ENCODE measurements at places on chromosomes 3 and 15. TPM values are rescaled to one million over a fixed set of nuclear protein-coding genes. Genes with fewer than 3 reads are reported as not detected.

Gene SLC6A1
- polyA plus RNA-seq: 0.74 TPM

- no peak for DNase-seq
Measured at GRCh38 chr15:36960179-36960946, 140.0 kb downstream of the MEIS2 start.

DNA sequence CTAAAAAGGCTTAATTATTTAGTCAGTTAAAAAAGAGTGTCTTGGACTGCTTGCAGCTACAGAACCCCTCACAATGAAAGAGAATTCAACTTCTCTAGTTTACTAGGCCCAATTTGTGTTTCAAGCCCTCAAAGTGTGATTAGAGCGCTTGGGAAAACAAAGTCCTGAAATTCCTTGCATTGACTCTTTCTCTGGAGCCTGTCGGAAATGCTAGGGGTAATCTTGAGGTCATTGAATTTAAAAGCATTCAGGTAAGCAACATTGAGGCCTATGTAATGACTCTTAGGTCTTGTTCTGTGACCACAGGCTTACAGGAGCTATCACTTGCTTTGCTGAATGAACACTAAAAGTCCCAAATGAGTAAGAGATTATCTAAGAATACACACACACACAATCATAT lies 186.0 kb downstream of the NLGN1 start:
- DNase-seq: no peak

- no peak for DNase-seq
Measured at GRCh38 chr3:196138482-196139254, 56.8 kb upstream of the TFRC start.

GRCh38 chr3:170232266-170232665 lies 10.0 kb downstream of the PRKCI start:
- no peak for DNase-seq
